ENCODE measurements at places on chromosomes 2 and 18.

GRCh38 chr2:120884472-120885290 is 149.0 kb downstream of the GLI2 start:
- DNase-seq = no peak

- no peak for DNase-seq
Measured at GRCh38 chr18:22320771-22321170, 96.9 kb downstream of the CTAGE1 start.

DNA sequence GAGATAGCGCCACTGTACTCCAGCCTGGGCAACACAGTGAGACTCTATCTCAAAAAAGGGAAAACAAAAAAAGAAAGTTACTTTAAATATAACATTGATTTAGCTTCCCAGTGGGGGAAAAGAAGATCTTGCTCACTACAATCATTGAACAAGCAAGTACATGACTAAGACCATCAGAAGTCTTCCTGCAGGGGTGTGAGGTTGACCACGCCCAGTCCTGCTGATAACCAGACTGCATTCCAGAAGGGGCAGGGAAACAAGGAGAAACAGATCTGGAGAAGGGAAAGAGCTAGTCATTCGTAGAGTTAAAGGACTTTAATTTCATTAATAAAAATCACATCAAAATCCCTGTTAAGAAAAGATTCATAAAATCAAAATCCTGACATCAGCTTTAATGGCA is 77.5 kb downstream of the EPHA4 start:
- no peak for DNase-seq

DNA sequence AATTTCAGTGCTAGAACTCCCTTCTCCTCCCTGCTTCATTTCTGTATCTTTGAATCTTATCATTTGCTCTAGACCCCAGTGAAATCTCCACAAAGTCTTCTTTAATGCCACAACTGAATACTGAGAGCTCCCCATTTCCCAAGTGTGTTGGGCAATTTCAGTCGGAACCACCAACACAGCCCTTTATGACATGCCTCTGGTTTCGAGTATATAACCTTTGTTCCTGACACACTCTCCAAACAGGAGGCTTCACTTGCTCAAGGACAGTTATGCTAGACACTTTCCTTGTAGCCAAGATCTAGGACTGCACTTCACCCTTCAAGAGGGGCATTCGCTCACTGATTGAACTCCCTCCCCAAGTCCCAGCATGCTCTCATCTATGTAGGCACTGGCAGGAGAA is 18.6 kb upstream of the TTR start:
- DNase-seq = no peak

GRCh38 chr2:150413910-150414309 is 73.6 kb downstream of the RND3 start:
- DNase-seq = no peak

DNA sequence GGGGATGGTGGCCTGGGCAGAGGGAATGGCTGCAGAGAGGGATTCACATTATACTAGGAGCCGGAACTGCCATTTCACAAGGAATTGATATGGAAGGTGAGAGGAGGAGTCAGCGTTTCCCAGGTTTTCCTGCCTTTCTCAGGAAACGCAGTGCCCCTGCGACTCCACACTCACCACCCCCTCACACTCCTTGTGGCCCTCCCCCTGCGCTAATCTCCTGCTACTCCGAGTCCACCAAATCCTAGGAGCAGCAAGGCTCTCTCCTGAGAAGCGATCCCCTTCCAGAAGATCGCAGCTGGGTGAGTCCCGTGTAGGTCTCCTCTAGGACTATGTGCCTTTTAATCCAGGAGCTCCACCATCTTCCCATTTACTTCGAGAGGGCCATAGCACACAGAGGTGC is 140.6 kb downstream of the VAPA start:
- no peak for DNase-seq
